ENCODE measurements at places on chromosomes 12 and 14.

GRCh38 chr12:113940357-113941207 lies 25.5 kb downstream of the RBM19 start:
- no peak for DNase-seq

GRCh38 chr12:9064815-9065606 lies 50.7 kb downstream of the A2M start:
- DNase-seq, result no peak

DNA sequence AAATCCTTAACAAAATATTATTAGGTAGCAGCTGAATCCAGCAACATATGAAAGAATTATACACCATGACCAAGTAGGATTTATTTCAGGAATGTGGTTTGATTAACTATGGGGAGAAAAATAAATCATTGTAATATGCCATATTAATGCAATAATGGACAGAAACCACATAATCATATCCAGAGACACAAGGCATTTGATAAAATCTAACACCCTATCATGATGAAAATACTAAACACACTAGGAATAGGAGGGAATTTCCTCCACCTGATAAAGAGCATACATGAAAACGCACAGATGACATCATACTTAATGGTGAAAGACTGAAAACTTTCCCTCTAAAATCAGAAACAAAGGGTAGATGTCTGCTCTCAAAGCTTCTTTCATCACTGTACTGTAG lies 238.9 kb downstream of the PHLDA1 start:
- DNase-seq, result no peak

DNA sequence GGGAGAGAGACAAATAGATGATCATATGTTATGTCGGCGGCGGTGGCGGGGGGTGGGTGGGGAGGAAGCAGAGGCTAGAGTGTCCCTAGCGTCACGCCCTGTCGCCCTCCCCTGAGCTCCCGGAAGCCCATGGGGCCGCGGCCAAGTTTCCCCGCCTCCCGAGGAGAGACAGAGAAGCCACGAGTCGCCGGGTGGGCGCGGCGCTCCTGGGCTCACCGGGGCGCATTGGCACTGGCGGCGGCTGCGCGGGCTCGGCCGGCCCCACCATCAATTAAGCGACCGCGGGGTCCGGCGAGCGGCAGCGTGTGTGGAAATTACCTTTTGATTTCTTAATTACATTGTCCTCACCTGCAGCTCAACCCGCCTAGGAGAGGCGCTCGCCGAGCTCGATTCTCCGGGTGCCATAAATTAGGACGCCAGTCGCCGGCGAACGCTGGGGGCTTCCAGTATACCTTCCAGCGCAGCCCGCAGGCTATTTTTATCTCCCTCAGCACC lies 119.9 kb upstream of the LHX5 start:
- peak; percentile 42 for DNase-seq

GRCh38 chr12:130493951-130494350 lies 156.3 kb downstream of the PIWIL1 start:
- no peak for DNase-seq

- no peak for DNase-seq
Observed at GRCh38 chr12:68435816-68436215, 103.7 kb upstream of the MDM1 start.

- DNase-seq, result peak; percentile 25
Observed at GRCh38 chr12:76790564-76791552, 26.9 kb downstream of the ZDHHC17 start.

- no peak for DNase-seq
Observed at GRCh38 chr12:10960211-10960610, 21.1 kb upstream of the TAS2R14 start.

- DNase-seq, result no peak
Observed at GRCh38 chr12:29681370-29681769, 102.4 kb downstream of the TMTC1 start.

GRCh38 chr14:90505531-90505930 lies 108.7 kb downstream of the CALM1 start:
- DNase-seq, result no peak
